RPMI8226 (cell line): ENCODE measurements at places on chromosomes 16 and 17.

DNA sequence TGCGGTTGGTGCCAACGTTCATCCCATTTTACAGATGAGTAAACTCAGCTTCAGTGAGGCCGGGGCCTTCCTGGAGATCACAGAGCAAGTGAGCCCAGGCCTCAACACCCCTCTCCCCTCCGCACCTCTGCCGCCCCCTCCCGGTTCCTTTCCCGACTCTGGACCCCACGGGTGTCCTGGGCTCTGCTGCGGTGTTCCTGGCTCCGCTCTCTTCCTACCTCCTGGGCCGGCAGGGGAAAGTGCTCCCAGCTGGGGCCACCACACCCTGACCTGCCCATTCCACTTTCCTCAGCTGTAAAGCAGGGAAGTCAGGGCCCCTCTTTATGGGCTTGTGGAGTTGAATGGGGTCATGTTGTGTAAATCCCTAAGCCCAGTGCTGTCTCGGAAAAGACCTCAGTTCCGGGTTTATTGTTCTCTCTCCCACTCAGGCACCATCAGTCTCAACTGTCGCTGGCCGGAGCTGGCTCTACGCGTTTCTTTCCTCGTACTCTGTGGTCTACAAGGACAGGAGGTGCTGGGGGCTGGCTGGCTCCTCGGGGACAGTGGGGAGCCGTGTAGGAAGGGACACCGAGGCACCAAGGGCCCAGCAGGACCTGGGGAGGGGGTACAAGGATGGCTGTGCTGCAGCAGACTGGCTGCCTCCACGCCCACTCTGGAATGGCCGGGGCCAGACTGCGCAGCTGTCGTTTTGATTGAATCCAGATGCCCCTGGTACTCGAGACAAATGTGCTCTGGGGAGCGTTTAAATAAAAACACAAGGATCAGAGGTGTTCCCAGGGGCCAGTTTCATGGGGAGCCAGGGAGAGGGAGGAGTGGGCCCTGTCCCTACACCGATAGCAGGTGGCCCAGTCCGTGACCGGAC is 21.7 kb upstream of the ACSF3 start:
- DNase-seq = no peak

DNA sequence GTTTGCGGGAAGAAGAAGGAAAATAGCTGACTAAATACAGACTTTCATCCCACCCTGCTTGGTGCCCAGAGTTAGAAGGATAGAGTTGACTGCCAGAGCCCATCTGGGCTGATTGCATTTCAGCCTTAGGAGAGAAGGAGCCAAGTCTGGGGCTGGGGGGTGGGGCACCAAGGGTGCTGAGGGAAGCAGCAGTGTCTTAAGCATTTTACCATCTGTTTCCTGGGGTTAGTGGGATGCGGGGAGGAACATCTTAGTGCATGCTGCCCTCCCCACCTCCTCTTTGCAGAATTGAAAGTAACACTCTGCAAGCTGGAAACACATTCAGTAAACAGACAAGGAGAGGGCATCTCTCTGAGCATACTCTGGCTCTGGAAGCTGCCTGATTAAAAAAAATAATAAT is 1.5 kb upstream of the ARL5C start:
- DNase-seq = peak; percentile 91

GRCh38 chr17:1003972-1004768 is 7.2 kb downstream of the TIMM22 start:
- no peak for DNase-seq

GRCh38 chr16:50519602-50520001 is 28.6 kb upstream of the NKD1 start:
- no peak for DNase-seq

DNA sequence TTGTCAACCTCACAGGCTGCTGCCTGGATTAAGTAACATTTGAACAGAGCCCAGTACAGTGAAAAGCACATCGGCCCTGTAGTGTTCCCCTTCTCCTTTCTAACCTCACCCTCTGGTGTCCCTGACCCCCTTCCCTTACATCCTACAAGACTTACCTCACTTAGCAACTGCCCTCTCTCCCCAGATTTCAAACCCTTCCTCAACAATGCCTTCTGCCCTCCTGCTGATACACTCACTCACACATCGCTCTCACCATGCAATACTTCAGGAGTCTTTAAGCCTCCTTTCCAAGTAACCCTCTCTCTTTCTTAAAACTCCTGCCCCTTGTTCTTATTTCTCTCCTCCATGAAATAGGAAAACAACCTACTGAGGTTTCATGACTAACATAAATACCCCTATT is 17.8 kb downstream of the ZZEF1 start:
- DNase-seq = no peak

GRCh38 chr17:37239690-37240334 is 136.0 kb upstream of the C17orf78 start:
- no peak for DNase-seq

GRCh38 chr16:10799736-10800135 is 18.9 kb downstream of the TVP23A start:
- no peak for DNase-seq

- DNase-seq = no peak
Observed at GRCh38 chr17:4545217-4545951, 9.8 kb downstream of the MYBBP1A start.

DNA sequence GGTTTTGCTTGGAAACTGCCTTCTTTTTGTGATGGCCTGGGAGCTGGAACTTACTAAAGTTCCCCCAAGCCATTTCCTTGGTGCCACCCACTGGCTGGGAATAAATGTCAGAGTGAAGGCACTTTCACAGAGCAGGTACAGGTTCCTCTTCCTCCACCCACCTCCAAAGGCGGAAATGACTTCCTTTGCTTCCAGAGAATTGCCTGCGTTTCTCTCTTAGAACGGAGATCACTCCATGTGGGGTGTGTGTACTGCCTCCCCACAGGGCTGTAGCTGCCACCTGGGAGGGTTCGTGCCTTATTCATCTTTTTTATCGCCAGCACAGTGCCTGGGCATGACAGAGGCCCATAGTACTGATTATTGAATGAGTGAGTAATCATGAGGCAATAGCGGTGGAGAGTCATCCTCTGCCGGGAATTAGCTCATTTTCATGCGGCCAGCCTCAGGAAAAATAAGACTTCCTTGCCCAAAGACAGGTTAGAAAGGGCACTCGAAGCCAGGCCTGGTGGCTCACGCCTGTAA is 32.2 kb upstream of the HAS3 start:
- no peak for DNase-seq

- peak; percentile 30 for DNase-seq
Observed at GRCh38 chr16:14196539-14196938, 125.4 kb downstream of the MRTFB start.

DNA sequence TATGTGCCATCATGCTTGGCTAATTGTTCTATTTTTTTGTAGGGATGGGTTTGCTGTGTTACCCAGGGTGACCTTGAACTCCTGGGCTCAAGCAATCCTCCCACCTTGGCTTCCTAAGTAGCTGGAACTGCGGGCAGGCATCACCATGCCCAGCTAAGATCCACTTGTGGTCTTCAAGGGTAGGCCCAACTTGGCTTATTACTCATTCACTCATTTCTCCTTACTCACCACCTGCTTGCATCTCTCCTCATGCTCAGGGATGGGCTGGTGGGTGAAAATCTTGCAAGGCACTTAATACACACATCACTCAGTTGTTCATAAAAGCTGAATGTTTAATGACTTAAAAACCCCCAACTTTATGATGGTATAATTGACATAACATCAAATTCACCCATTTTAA is 207.8 kb downstream of the SHISA9 start:
- no peak for DNase-seq

GRCh38 chr16:87226926-87227295 is 90.3 kb downstream of the C16orf95 start:
- no peak for DNase-seq

DNA sequence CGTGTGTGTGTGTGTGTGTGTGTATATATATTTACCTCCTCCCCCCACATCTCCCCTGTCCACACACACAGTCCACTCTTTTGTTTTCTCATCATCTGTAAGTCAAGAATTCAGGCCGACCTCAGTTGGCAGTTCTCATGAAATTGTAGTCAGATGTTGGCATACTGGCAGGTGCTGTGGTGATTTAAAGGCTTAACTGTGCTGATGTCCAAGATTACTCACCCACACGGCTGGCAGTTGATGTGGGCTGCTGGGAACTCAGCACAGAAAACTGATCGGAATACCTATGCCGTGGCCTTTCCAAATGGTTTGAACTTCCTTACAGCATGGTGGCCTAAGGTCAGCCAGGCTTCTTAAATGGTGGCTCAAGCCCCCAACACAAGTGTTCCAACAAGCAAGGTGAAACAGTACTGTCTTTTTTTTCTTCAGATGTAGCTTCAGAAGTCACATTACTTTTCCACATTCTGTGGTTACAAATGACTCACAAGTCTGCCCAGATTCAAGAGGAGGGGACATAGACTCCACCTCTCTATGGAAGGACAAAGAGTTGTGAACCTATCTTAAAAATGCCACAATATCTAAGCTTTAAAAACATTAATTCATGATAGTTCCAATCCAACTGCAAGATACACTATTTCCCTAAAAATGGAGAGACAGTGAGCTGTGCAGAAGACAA is 198.5 kb upstream of the HS3ST4 start:
- DNase-seq = no peak

DNA sequence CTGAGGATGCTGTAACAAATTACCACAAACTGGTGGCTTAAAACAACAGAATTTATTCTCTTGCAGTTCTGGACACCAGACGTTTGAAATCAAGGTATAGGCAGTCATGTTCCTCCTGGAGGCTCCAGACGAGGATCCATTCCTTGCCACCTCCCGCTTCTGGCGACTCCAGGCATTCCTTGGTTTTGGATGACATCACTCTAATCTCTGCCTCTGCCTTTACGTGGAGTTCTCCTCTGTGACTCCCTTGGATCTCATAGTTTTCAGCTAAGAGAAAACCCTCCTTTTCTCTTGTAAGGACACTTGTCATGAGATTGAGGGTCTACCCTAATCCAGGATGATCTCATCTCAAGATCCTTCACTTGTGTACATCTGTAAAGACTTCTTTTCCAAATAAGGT is 31.4 kb upstream of the HS3ST3B1 start:
- no peak for DNase-seq

DNA sequence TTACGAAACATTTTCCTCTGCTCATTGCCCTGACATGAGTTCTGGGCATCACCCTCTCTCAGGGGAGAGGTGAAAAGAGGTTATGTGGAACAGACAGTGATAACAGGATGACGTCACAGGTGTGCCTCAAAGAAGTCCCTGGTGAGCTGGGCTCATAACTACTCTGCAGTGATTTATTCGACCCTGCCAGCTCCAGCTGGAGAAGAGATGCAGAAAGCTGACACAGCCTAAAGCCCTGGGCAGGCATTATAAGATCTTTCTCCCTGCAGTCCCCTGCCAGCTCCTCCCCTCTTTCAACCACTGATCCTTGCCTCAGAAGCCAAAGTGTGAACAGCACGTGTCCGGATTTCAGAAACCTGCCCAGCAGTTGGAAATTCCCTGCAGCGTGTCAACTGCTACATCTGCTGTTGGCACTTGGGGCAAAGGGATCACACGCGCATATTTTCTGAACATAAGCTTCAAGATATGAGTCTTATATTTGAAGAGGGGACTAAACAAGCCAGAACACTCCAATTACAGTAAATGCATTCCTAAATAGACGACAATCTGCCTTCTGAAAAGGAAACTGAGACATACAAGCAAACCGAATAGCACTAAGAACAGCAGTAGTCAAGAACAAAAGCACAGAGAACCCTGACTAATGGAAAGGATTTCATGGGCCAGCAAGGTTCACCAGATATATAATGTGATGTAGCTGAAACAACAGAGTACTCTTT is 80.5 kb downstream of the SMG6 start:
- peak; percentile 72 for DNase-seq

DNA sequence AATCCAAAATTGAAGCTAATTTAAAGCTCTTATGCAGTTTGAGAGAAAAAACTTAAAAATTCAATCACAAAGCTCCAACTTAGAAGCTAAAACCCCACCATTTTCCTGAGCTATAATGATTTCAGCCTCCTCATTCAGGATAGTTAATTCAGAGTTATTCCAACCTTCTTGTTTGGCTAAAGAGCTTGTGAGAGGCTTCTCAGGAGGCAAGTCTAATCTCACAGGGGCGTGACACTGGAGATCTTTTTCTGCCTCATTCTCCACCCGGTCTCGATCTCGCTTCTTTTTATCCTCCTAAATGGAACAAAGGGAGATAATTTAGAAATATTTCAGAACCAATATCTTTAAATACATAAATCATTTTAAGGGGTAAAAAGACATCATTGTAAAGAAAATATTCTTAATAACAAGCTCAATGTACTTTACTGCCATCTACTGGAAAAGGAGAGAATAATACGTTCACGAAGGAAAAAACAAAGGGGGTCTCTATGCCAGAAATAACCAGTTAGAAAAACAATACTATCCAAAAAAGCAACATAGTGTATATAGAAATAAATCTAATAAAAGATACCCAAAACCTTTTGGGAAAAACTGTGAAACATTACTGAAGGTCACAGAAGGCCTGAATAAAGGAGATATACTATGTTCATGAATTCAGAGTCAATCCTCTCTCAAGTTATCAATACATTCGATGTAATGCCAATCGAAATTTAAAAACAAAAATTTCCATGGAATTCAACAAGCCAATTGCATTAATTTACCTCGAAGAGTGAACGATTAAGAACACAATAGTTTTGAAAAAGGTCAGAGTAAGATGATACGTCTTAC is 13.9 kb downstream of the BRD7 start:
- no peak for DNase-seq

GRCh38 chr17:35256629-35257028 is 13.8 kb downstream of the SLFN5 start:
- no peak for DNase-seq

DNA sequence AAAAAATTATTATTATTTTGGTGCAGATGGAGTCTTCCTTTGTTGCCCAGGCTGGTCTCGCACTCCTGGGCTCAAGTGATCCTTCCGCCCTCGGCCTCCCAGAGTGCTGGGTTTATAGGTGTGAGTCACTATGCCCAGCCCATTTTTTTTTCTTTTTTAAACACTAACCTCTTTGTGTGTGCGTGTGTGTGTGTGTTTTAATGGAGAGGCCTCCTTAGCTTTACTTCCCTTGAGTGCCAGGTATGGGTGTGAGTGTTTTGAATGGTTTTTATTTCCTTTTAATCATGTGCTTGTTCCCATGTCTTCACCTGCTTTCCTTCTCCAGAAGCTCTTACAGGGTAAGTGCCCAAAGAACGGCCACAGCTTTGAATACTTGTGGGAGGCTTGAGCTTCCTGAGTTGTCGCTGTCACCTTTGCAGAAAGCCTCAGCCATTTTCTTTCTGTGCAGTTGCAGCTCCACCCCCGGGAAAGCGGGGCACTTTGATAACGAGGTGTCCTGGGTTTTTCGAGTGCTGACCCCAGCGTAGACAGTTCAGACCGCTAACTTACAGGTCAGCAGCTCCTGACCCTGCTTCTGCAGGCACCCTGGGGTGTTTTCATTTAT is 22.6 kb downstream of the AKAP1 start:
- no peak for DNase-seq

DNA sequence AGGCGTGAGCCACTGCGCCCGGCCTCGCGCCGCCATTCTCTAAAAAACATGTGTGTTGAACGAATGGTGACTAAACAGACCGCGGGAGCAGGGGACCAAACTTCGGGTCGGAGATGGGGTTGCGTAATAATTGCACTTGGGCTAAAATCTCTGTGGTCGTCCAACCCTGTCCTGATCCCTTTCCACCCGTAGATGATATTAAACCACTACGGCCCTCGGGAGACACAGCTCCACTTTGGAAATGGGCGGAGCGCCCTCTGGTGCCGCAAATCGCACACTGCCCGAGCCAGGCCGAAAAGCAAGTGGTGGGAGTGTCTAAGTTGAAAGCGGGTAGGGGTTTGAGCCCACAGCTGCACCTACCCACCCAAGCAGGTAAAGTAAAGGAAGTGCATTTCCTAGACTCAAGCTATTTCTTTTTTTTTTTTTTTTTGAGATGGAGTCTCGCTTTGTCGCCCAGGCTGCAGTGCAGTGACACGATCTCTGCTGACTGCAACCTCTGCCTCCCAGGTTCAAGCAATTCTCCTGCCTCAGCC is 17.0 kb downstream of the CAVIN1 start:
- DNase-seq = peak; percentile 76
